ENCODE measurements at places on chromosomes 12 and 14. TPM values are rescaled to one million over a fixed set of nuclear protein-coding genes. Genes with fewer than 3 reads are reported as not detected.

SLC24A4 gene
- total RNA-seq = 1.1 TPM

DAD1 gene
- 167 TPM for total RNA-seq

SIX4 gene
- 1.5 TPM for total RNA-seq

DNA sequence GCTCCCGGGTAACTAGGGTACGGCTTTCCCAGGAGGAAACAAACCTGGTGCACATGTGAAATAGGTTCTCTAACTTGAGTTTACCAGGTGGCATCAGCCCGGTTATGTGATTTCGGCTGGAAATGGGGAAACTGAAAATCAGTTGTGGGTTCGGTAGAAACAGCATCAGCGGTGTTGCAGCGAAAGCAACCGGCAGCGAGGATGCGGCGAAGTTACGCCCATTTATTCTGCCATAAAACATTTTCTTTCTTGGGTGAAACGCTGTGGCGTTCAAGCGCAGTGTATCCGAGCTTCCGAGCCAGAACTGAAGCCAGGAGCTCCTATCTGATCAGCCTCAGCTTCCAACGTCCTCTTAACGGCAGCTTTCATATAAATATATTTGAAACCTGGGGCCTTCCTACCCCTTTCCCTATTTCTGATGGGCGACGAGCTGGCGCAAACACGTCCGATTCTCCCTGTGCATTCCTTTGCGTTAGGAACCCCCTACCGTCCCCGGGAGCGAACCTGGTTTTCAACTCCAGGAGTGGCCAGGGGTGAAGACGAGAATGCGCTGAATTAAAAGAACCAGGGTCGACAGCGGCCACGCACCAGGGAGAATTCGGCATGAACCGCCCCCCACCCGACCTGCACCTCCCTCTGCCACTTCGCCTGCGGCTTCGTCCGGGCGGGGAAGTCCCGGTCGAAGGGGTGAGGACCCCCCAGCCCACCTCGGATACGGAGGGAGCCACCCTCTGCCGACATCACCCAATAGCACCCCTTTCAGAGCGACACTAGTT, 1.6 kb downstream of the DPF3 start:
- no peak for DNase-seq

DNA sequence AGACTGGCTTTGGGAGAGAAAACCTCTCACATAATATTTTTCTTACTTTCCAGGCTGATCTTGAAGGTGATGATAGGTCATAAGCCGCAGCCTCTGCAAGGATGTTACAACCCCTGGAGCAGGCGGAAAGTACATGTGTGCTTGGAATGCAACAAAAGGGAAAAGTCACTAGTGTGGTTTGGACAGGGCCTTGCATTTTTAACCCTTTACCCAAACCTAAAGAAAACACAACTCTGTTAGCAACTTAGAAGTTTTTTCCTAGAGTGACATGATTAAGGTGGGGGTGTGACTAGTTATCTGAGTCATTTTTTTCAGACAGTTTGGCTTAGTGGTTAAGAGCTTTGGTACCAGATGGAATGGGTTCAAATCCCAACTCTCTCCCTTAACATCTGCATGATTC, 97.0 kb downstream of the TMEM30B start:
- no peak for DNase-seq

- no peak for DNase-seq
Measured at GRCh38 chr14:91360490-91361232, 57.0 kb downstream of the CCDC88C start.

- no peak for DNase-seq
Measured at GRCh38 chr12:78361683-78362082, 502.9 kb upstream of the SYT1 start.

GRCh38 chr12:6953442-6954315, 2.5 kb downstream of the PTPN6 start:
- peak; percentile 79 for DNase-seq

- DNase-seq = no peak
Measured at GRCh38 chr14:84404246-84404645, 1125.7 kb upstream of the FLRT2 start.
